ENCODE measurements at places on chromosomes 3 and 15.

DNA sequence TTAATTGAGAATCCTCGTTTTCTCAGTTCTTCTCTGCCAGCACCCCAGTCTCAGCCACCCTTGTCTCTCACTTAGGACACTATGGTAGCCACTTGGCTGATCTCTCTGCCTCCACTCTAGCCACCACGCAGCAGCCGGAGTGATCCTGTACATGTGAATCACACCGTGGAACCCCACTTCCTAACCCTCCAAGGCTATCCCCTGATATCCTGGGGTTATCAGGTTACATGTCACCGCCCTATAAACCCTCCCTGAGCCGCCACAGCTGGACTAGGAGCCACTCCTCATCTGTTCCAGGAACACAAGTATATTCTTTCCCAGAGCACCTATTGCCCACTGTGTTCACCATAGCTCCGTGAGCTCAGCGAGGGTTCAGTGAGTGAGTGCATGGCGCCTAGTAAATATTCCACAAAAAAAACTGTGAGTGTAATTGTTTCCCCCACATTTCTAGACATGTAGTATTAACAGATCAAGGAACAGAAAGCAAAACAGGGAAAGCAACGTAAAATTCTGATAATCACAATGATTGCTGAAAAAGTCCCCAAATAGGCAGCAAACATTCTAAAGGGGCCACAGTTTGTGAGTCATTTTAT, 661 bp upstream of the PARP14 start:
- no peak for DNase-seq

GRCh38 chr15:62770752-62771151, 271.8 kb upstream of the TPM1 start:
- no peak for DNase-seq

DNA sequence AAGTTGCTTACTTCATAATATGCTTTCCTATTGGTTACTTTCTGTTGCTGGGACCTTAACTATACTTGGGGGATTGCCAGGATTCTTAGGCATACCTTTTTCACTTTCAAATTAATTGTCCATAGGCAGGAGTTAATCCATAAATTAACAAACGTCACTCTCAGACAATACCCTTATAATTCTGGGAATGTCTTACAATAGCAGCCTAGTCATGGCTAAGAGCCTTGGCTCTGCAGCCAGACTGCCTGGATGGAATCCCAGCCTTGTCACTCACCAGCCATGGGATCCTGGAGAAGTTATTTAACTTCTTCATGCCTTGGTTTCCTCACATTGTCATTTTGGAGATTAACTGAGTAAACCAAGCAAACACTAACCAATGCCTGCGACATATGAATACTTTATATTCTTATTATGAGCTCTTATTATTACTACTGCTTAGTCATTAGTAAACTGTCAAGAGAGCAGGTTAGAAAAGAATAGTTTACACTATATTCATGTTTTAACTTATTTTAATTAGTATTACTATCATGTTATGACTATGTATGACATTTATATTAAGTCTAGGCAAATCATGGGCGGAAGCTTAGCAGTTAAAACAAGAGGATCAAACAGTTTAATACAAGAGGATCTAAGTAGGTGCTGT, 29.0 kb downstream of the GYG1 start:
- no peak for DNase-seq

DNA sequence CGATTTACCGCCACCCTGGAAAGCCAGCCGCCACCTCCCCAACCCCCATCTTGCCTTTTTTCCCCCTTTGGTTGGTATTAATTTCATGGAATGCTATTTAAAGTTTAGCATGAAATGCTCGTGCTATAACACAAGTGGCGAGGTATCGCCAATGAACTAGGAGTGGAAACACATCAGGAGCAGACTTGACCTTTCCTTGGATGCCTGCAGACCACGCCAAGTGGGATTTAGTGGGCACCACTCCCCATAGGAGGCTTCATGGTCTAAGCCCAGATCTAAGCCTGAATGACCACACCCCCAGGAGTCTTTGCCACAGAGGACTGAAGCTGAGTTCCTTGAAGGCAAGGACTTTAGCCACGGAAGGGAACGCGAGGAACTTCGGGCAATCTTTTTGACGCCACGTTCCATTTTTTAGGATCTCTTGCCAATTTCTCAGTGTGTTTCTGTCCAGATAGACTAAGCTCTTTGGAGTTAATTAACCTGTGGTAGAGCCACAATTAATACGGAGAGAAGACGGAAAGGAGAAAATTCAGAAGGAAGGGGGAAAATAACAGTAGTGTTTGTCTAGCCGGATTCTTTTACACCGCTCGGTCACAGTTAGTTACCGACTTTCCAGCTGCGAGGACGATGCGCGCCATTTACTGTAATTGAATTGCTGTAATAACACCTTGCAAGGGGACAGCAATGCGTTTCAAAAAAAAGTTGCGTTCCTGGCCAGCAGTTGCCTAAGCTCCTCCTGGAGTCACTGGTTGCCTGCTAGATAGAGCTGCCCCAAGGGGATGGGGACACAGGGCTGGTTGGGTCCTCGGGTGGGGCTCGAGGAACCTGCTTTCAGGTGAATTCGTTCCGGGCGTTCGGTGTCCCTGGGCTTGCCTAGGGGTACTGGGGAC, 37.1 kb downstream of the NR2F2 start:
- no peak for DNase-seq

DNA sequence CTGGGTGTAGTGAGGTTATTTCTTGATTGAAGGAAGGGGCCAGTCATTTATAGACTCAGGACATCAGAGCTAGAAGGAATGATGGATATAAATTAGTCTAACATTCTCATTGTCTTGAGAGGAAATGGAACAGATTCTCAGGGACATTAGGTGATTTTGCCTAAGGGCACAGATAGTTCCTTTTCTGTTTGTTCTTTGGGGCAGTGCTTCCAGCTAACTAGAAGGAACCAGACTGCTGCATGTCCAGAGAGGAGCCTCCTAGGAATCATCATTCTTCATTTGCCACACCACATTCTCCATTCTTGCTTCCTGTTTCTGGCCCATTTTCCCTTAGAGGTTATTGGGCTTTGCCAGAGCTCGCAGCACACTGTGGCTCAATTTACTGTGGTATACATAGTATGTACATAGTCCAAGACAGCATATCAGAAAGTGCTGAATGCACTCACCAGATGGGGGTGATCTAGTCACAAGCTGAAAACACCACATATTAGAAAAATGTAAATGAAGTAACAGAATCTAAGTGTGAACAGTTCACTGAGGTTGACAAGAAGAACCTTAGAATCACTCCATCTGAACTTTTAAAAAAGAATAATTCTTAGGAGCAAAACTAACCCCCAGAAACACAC, 62.7 kb upstream of the MYZAP start:
- DNase-seq, result no peak

DNA sequence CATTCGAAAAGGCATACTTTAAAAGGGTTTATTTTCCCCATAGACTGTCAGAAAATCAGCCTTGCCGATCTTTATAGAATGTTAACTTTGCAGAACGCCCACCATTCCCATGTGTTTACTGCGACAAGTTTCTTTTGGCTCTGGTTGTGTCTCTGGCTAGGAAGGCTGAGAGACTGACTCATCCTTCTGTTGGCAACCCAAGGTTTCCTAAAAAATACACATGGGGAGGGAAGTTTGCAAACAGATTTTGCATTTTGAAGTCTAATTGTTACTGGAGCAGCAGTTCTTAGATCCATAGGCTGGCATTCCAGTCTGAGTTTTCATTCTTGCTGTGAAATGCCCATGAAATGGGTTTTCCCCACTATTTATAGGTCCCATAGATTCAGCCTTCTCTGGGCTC, 37.9 kb upstream of the MINAR1 start:
- no peak for DNase-seq

DNA sequence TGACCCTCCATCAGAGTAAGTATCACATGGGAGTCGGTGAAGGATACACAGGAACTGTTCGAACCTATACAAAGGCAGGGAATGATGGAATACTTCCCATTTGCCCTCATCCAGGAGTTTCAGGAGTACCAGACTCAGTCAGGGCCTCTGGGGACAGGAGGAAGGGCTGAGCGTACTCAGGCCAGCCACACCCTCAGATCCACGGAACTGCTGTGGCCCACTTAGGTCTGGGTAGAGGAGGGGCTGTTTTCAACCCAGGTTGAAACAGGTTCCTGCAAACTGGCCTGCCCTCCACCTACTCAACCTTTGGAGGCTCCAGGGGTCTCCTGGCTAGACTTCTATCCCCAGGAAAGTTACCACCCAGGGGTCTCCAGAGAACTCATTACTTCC, 6.7 kb upstream of the IGDCC3 start:
- DNase-seq, result no peak

- no peak for DNase-seq
Measured at GRCh38 chr3:134311265-134311664, 60.6 kb upstream of the RYK start.

GRCh38 chr3:8573342-8573926, 71.2 kb downstream of the SSUH2 start:
- DNase-seq, result no peak

GRCh38 chr15:92073044-92073785, 219.7 kb downstream of the SLCO3A1 start:
- DNase-seq, result no peak

GRCh38 chr15:80586161-80586560, 108.9 kb upstream of the ABHD17C start:
- DNase-seq, result no peak

DNA sequence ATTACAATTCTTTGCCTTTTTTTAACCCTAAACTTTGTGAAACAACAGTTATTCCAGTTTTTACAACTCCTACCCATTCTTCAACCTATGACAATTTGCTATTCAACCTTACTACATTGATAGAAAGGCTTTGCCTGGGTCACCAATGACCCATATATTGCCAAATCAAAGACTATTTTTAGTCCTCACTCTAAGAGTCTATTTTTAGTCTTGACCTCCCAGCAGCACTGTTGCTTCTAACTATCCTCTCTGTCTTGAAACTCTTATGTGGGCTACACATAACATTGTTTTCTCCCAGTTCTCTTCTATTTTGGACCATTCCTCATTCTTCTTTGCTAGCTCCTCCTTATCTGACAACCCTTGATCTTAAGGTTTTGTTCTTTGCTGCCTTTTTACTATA, 71.4 kb downstream of the C3orf80 start:
- no peak for DNase-seq

DNA sequence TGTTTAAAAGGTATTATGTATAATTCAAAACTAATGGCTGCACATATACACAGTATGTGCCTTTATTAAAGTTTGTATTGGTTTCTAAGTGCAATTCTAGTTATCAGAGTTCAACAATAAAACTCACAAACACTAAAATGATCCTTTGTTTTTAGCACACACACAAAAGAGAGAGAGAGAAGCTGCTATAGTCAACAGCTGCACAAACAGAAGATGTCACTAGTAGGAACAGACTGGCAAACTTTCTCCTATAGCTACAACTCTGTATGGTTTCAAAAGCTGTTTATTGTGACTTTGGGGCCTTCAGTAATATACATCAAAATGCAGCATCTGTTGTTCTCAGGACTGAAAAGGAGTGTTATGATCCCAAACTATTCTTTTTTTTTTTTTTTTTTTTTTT, 6.1 kb downstream of the SECISBP2L start:
- DNase-seq, result no peak

- DNase-seq, result no peak
Measured at GRCh38 chr3:194985031-194985578, 285.9 kb downstream of the XXYLT1 start.

GRCh38 chr3:151283387-151283786, 5.0 kb upstream of the P2RY14 start:
- no peak for DNase-seq
